ENCODE measurements at places on chromosomes 1 and 21.

DNA sequence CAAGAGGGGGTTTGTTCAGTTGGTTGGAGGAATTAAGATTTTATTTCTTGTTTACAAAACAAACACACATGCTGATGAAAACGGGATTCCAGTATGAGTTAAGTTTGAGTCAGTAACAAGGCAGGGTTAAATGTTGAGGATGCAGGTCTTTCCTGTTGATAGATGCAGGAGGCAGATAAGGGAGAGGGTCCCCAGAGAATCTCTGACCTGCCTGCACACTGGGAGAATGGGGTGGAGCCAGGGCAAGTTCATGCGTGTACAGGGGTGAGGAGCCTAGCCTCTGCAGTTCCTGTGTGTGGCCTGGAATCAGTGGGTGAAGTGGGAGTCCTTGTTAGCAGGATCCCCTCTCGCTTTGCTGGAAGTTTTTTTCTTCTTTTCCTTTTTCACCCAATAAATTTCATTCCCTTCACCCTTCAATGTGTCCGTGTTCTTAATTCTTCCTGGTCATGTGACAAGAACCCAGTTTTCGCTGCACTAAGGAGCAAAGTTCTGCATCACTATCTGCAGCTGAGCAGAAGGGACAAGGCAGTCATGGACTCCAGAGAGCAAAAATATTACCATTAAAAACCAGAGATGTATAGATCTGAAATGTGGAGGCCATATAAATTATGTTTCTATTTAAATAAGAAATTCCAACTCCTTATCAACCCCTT lies 69.9 kb upstream of the MARK1 start:
- no peak for DNase-seq

DNA sequence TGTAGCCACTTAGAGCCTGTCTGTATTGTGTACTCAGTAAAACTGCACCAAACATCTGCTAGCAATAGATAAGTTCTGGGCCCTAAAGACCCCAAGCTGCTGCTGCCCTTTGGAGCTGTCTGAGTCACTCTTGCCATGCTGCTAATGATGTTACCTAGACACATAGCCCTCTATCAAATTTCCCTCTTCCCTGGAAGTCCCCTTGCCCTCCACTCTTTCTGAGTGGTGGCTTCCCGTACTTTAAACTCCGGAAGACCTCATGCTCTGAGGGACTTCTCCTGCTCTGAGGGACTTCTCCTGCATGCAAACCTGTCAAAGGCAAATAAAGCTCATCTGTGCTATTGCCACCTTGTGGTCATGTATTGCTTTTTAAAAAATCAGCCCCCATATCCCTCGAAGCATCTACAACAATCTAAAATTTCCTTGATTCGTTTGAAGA lies 34.0 kb downstream of the FH start:
- DNase-seq = no peak

DNA sequence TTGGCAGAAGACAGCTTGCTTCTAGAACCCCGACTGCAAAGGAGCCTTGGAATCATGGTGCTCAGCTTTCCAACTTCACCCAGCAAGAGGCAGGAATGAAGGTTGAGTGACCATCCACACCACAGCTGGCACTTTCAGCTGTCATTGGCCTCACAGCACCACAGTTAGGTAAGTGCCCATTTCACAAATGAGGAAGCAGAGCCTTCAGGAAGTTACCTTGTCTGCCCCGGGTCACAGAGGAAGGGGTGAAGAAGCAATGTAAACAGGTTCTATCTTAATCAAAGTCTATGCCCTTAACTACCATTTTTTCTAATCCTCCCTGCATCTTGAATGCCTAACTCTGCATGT lies 156.0 kb downstream of the GLUL start:
- no peak for DNase-seq

GRCh38 chr1:21665711-21666575 lies 3.2 kb downstream of the RAP1GAP start:
- no peak for DNase-seq

DNA sequence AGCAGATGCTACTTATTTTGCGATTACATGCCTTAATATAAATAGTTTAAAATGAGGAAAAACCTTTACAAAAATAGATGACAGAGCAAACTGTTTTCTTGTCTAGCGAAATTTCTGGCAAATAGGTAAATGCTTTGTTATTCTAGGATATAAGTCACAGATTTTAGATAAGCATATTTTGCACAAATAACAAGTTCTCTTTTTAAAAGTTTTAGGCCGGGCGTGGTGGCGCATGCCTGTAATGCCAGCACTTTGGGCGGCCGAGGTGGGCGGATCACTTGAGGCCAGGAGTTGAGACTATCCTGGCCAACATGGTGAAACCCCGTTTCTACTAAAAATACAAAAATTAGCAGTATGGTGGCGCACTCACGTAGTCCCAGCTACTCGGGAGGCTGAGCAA lies 20.3 kb upstream of the ERRFI1 start:
- DNase-seq = no peak

- no peak for DNase-seq
Observed at GRCh38 chr1:11374748-11375110, 101.7 kb downstream of the UBIAD1 start.

DNA sequence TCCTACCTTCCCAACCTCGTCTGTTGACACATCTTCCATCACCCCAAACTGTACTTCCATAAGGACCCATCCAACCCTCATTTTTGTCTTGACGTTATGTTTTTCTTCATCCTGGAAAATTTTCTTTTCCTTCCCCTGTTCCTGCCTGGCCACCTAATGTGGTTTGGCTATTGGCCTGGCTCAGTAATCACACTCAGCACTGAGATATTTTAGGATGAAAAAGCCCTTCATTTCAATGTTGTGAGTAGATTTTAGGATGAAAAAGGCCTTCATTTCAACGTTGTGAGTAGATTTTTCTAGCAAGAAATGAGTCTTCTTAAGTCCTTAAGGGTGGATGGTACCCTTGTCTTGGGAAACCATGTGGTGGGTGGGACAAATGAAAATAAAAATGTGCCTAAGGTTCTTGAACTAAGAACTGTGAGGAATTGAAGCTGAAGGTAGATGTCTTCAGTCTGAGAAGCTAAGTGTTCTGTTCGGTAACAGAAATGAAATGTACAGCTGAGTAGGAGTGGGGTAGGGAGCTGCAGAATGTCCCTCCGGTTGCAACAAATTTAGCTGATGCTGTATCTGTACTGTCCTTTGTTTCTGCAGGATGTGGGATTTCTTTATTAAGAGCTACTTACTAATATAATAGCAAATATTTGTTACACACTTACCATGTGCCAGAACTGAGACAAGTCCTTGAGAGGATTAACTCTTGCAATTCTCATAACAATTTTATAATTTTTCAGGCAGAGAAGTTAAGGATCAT lies 36.1 kb downstream of the DNTTIP2 start:
- DNase-seq = no peak

GRCh38 chr1:201888282-201889089 lies at the start of gene SHISA4:
TSS of gene SHISA4 (plus strand) at chr1:201888898. CDS start at chr1:201888995, 97 bp downstream.
- DNase-seq = no peak

- DNase-seq = no peak
Observed at GRCh38 chr1:112850034-112850757, 105.8 kb downstream of the SLC16A1 start.

- no peak for DNase-seq
Observed at GRCh38 chr1:34591751-34592629, 162.9 kb upstream of the GJB5 start.

- DNase-seq = no peak
Observed at GRCh38 chr21:38567335-38567969, 69.2 kb upstream of the ERG start.

- no peak for DNase-seq
Observed at GRCh38 chr1:228171221-228171891, 5.8 kb downstream of the IBA57 start.

DNA sequence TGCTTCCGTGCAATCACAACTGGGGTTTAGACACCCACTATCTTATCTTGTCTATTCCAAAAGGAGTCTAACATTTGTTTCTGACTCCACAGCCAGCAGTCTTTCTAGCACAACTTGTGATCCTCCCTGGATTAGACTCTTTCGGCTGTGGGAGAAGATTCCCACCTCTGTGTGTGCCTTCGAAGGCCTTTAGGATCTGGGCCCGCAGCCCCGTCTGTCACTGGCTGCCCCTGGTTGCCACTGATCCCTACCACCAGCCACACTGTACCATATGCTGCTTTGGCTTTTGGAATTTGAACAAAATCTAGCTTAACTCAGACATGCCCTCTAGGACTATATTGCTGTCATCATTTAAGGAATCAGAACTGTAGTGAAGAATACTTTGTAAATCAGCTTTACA lies 18.0 kb downstream of the NTPCR start:
- DNase-seq = no peak

DNA sequence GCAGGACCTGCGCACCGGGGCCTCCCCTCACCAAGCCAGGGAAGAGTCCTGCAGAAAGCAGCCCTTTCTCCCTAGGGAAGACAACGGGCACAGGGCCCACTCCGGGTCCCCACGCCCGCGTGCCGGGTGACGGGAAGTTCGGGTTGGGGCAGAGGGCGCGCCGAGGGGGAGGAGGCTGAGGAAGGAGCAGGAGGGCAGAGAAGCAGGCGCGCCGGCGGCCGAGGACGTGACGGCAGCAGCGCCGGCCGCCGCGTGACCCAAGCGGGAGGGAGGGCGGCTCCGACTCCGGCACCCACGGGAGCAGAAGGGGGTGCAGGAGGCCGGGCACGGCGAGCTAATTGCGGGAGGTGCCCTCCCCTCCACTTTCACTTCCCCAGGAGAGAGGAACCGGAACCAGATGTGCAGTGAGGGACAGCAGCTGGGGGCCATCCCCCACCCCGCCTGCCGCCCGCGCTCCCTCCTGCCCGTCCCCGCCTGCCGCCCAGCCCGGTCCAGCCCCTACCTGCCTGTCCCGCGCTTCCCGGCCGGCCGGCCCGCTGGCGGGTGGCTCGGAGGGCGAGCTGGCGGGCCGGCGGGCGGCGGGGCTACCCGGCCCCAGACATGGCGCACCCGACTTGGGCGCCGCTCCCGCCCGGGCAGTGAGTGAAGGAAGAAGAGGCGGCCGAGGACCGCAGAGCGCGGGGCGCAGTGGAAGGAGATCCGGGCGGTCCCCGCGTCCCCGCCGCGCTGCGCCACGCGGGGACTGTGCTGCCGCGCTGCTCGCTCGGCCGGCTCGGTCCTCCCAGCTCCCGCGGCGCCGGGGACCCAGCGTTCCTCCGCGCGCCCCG lies 510 bp downstream of the DENND4B start:
- peak; percentile 45 for DNase-seq

- DNase-seq = no peak
Observed at GRCh38 chr1:92577261-92577895, 90.7 kb upstream of the GFI1 start.

DNA sequence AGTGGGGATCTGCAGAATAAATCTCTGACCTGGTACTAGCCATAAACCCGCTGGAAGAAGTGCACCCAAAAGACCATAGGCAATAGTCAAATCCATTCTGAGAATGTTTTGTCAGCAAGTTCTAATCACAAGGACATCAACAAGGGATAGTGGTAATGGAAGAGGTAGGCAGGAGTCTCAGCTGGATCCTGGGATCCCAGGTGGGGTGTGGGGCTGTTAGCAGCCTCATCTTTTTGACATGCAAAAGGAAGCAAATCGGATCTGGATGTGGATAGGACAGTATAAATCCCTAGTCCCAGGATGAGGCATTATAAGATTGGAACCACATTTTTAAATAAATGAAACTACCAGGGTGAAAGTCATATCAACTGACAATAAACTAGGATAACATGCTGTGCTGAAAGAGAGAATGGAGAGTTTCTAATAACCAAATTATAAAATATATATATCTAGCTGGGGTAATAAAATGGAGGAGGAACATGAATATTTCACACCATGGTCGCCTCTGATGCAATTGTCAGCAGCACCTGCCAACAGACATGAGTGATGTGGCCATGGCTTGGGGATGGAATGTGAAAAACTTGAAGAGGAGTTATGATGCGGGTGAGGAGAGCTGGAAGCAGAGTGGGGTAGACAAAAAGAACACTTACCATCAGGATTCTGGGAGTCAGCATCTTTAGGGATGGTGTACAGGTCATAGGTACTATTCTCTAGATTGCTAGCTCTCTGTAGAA lies 23.7 kb upstream of the PEX19 start:
- DNase-seq = no peak

DNA sequence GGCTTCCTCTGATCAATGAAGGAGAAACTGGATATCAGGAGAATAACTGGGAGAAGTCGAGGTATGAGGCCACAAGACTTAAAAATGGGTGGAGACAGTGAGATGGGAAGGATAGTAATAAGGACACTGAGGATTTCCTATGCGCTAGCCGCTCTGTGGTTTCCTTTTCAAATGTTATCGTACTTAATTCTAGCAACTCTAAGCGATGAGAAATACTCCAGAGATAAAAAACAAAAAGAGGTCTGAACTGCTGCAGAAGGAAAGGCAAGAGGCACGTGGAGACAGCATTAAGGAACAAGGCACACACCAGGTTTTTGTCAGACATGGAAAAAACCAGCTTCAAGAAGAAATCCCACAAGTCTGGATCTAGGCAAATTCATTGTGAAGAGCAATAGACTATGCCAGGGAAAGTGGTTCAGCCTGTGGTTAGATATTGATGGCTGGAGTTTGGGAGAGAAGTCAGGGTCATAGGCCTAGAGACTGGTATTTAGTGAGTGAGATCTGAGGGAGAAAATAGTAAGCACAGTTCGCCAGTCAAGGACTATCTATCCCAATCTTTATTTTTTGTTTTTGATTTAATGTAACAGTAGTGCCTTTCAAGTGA lies 5.3 kb downstream of the CLCA2 start:
- no peak for DNase-seq

DNA sequence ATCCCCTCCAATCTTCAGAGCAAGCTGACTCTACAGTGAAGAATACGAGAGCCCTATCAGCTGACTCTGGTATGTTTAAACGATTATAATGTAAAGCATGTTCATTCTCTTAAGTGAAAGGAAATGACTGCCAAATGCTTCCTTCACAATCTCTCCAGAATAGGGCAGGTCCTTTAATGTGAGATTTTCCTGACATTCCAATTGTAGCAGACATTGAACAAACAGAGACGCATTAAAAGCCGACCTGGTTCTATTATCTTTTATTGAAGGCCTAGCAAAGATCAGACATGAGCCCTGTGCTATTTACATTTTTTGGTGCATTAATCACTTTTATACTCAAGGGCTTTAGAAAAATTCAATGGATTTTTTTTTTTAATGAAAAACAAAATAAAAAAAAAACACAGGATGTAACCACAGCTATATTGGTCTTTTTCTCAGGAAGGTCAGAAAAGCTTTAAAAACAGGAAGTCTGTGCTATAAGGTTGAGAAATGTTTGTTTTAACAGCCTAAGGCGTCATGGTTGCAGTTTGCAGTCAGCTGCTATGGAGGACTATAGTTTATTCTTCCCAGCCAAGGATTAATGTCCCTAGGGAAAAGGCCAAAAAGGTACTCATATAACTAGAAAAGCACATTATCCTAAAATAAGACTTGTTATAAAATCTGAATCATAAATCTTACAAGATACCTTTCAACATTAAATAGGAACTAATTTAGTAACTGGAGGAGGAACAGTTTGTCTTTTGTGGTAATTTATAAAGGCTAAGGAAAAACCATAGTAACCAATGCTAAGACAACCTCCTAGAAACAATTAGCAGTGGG lies 104.8 kb downstream of the RERE start:
- DNase-seq = no peak

DNA sequence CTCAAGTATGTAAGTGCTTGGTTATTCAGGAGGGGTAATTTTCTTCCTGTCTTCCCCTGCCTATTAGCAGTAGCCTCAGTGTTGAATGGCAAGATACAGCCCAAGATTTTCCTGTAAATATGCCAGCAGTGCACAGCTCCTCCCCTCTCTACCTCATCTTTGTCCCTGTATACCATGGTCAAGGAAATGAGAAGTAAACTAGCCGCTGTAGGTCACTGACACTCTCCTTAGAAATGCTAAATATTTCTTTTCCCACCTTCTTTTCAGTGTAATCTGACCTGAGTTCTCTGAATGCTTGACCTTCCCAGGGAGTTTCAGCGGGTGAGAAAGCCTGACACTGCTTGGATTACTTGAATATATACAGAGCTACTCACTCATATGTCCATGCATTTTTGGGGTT lies 84.1 kb upstream of the ZNF326 start:
- no peak for DNase-seq

Data from stimulated activated CD4-positive, alpha-beta T cell treated with anti-CD3 and anti-CD28 coated beads, Interleukin-12 subunit alpha, Interleukin-12 subunit beta, amount 100 ng/mL, for 24 hours (primary cell).